ENCODE measurements at places on chromosomes 3 and 15.

GRCh38 chr3:98954242-98954641 is 52.7 kb upstream of the DCBLD2 start:
- DNase-seq = no peak

GRCh38 chr3:134449277-134449676 is 36.5 kb downstream of the ANAPC13 start:
- no peak for DNase-seq

DNA sequence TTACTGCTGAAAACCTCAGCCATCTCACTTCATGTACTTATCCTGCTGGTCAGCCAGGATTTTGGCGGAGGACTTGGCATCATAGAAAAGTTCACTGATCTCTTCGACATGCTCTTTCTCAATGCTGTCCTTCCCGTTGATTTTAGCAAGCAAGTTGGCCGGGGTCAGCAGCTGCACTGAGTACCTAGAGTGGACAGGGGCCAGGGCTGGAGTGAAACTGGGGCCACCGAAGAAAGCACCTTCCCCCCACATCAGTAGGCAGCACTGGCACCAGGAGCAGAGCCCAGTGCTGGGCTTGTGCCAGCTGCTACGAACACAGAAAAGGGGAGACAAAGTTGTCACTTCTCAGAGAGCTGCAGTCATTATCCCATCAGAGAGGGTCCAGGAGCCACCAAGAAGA is 29.0 kb downstream of the SEC61A1 start:
- no peak for DNase-seq

DNA sequence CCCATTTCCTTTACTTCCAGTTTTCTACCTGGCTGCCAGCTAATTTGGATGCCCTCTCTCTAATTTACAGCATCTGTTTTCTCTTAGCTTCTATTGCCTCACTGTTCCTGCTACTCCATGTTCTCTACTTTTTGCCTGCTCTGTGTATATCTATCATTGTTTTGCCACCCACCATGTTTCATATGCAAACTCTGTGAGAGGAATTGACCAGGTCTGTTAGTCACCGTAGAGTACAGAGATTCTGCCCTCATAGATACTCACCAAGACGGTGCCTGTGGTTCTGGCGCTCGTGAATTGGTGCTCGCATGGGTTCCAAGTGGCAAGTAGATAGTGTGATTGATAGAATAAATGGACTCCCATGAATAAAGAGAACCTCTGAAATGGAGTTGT is 288.8 kb downstream of the CNTN6 start:
- DNase-seq = no peak

DNA sequence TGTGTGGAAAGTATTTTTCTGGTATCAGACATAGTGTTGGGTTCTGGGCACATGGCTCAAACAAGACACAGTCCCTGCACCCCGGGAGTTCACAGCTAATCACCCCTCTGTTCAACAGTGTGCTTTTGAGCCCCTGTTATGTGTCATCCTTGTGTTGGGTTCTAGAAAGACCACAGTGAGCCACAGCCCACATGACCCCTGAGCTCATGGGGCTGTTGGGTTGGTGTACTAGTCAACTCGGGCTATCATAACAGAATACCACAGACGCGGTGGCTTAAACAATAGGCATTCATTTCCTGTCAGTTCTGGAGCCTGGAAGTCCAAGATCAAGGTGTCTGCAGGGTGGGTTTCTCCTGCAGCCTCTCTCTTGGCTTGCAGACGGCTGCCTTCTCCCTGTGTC is 100.0 kb downstream of the DNAJB8 start:
- DNase-seq = no peak

DNA sequence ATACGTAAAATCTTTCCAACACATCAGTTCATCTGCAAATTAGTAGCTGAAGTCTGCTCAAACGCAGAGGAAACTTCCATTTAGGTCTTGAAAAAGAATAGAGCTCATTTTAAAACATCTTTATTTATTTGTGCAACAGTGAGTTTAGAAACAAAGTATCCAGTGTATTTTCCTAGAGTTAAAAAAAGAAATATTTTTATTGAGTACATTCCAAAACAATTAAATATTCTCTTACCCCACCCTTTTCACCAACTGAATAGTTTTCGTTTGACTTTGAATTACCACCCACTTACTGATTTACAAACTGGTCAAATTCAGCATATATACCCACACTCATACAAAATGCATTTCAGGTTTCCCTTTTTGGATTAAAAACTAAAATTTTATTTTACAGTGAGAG is 104.7 kb downstream of the ZBTB20 start:
- no peak for DNase-seq

- DNase-seq = no peak
Observed at GRCh38 chr3:120348065-120348990, 826 bp downstream of the LRRC58 start.

DNA sequence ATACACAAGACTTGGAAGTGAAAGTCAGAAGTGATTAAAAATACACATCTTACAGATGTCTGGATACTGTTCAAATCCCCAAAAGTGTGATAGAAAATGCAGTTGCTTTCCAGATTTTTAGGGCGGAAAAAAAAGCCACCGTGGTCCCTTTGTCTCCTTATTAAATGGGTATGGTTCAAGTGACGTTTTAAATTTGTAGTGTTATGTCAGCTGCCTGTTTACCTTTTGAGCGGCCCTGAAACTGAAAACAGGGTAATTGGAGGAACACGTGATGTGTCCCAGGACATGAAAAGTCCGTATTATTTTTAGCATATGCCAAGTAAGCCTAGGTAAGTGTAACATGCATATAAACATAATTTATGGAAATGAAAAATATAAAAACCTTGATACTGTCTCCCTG is 109.0 kb upstream of the PDZRN3 start:
- DNase-seq = no peak

GRCh38 chr3:139455206-139455605 is 21.1 kb downstream of the RBP2 start:
- DNase-seq = no peak

DNA sequence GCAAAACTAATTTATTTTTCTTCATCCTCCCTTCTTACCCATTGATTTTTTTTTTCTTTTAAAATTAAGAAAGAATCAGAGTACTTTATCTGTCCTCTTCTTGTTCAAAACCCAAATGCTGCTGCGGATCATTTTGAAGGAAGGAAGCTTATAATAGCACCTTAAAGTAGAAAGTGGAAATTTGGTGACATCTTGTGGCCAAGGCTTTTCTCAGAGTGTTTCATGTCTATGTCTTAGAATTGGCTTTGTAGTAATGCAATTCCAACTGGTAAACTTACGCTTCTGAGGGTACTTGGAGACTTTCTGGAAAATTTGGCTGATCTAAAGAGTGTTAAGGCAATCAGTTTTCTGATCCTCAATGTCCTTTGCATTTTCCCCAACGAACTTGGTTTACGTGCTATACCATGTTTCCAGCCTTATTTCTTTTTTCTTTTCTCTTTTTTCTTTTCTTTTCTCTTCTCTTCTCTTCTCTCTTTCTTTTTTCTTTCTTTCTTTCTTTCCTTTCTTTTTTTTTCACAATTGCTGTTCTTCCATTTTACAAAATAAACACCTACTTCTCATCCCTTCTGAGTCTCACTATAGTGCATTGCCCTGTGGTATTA is 30.7 kb downstream of the C3orf38 start:
- no peak for DNase-seq

- no peak for DNase-seq
Observed at GRCh38 chr3:141811348-141811747, 48.1 kb downstream of the GRK7 start.

DNA sequence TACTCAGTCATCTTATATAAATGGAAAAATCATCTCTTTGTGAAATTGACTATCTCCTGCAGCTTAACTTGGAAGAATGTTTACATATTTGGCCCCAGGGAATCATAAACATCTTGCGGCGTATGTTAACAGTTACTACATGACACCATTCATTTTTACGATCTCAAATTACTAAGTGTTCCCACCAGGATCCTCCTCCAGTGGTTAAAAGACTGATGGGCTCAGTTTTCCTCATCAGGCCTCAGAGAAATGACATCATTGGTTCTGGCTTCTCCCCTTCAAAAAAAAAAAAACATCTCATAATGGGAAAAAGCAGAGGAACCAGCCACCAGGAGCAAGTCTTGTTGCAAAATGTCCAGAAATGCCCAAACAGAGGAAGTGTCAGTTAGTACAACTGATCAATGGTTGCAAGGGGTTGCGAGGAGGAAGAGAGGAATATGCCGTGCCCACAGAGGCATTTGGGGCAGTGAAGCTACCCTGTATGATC is 70.5 kb upstream of the LIPC start:
- peak; percentile 28 for DNase-seq

DNA sequence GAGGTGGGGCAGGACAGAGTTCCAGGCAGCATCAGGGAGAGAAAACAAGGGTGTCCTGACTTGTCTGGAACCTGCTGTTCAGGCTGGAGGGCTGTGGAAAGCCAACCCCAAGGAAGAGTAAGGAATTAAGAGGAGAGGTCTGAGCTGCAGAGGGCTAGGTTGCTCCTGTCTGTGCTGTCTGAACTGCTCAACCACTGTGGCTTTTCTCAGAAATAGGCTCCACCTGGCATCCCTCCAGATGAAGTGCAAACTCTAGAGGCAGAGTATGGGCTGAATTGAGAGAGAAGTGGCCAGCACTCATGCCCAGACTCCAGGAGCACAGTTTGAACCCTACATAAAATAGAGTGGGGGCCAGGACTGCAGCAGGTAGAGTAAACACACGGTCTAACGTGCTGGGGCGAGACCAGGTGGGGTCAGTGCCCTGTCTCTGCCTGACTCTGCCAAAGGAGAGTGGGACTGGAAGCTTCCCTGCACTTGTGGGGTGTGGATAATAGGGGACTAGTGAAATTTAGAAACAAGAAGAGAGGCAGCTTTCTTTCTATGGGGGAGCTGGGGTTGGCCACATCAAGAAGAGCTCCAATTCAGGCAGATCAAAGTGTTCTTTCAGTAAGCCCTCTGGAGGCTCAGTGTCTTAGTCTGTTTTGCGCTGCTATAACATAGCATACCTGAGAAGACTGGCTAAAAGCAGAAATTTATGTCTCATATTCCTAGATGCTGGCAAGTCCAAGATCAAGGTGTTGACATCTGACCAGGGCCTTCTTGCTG is 28.0 kb upstream of the MNS1 start:
- DNase-seq = no peak

DNA sequence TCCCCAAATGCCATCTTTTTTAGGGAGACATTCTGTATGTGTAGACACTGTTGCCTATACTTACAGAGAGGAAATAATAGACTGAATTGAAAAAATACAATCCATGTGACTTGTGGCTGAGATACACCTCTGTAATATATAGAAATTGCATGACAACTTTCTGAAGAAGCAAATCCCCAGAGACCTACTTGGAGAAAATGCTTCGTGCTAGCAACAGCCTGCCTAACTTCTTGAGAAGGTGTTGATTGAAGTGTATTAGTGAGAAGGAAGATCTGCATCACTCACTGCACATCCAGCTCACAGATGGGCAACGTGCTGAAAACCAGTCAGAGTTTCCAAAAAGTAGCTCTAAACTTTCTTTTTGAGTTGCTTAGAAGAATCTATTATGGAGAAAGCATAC is 404.1 kb downstream of the EPHB1 start:
- DNase-seq = no peak

DNA sequence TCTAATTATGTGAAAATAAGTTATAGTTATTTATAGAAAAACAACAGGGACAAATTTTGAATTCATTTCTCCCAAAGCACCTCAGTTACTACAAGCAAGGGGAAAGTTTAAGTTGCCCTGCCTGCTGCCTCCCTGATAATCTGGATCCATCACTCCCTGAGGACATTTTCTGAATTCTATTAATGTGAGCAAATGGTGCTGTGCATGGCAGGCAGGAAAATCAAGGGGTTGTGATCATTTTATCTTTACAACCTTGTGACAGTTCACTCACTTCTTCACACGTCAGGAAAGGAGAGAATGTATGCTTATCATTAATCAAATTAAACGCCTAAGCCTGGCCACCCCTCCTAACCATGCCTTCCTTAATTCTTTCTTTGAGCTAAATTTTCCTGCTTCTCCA is 39.3 kb downstream of the ITGB5 start:
- no peak for DNase-seq

- DNase-seq = no peak
Observed at GRCh38 chr3:39149059-39149455, 4.3 kb downstream of the CSRNP1 start.

DNA sequence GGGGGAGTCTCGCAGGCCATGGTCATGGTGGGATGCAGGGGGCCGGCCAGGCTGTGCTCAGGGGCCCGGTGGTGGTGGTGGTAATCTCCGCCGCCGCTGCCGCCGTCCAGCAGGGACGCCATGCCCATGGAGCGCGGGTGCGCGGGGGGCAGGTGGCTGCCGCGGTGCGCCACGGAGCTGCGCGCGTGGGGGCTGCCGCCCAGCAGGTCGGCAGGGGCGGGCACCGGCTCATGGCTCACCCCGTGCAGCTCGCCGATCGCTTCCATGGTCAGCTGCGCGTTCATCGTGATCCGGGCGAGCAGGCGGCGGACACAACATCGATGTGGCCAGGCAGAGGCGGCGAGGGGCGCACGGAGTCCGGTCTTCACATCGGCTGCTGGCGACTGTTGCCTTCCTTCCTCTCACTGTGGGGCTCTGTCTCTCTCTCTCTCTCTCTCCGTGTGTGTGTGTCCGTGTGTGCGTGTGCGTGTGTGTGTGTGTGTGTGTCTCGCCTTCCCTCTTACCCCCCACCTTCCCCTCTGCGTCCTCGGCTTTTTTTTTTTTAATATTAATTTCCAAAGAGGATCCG is 451 bp downstream of the ONECUT1 start:
- DNase-seq = no peak

GRCh38 chr3:46673151-46674030 is 20.1 kb downstream of the ALS2CL start:
- DNase-seq = peak; percentile 11

DNA sequence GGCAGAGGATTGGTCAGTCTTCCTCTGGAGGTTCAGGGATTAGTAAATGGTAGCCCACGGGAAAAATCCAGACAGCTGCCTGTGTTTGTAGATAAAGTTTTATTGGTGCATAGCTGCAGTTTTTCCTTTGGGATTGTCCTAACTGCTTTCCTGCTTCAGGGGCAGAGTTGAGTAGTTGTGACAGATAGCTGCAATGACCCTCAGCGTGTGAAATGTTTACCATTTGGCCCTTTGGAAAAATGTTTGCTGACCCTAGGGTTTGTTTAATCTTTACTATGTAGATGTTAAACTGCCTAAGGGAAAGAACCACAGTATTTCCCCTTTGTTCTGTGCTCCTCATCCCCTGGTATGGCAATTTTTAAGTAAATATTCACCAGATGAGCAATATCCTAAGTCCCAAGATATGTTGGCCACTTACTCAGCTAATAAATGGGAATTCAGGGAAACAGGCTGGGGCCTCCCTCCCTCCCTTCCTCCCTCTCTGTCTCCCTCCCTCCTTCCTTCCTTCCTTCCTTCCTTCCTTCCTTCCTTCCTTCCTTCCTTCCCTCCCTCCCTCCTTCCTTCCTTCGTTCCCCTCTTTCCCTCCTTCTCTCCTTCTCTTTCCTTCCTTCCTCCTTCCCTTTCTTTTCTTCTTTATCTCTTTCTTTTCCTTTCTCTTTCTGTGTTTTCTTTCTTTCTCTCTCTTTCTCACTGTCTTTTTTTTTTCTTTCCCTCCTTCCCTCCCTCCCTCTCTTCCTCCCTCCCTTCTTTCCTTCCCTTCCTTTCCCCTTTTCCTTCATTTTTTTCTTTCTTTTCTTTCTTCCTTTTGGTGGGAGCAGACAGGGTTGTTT is 234.6 kb upstream of the BHLHE40 start:
- no peak for DNase-seq
